GM12892 (cell line): ENCODE measurements at places on chromosomes 2 and 18.

GRCh38 chr2:129908721-129909373 is 70.6 kb upstream of the RAB6C start:
- DNase-seq, result no peak

DNA sequence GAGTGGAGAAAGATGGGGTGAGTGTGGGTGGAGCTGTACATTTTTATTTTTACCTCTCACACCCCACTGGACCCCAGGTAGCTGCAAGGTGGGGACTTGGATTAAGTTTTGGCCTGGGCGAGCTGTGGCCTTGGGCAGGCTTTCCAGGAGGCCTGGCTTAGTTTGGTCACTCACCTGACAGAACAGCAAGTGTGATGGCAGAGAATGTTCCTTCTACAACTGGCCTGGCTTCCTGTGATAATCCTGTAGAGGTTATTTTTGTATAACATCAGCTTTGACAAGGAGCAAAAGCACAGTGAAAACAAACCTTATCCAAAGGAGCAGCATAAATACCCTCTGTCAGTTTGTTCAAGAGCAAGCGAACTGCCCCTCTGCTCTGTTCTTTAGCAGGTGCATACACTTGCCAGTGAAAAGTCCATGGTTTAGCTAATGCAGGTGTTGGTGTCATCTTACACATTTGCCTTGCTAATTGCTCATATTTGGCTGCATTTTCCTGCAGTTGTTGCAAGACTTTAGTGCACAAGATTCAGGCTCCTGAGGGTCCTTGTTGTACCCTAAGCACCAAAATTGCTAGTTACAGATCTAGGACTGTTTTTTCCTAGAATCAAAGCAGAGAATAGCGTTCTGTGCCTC is 6.3 kb downstream of the THNSL2 start:
- DNase-seq, result no peak

DNA sequence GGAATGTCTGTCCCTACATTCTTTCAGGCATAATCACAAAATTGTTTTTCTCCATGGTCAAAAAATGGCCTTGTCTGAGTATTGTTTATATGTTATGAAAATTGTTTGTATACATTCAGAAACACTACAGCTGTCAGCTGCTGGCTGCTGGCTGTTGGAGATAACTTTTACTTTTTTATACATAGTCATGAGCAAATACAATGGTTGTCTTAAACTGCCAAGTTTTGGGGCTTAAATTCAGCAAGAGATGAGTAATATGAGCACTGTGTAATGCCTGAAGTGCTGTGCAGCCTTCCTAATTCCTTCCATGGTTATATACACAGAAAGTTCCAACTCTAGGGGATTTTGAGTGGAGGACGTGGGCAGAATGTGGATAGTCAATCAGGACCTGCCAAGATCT is 168.9 kb upstream of the RMP24 start:
- DNase-seq, result no peak

DNA sequence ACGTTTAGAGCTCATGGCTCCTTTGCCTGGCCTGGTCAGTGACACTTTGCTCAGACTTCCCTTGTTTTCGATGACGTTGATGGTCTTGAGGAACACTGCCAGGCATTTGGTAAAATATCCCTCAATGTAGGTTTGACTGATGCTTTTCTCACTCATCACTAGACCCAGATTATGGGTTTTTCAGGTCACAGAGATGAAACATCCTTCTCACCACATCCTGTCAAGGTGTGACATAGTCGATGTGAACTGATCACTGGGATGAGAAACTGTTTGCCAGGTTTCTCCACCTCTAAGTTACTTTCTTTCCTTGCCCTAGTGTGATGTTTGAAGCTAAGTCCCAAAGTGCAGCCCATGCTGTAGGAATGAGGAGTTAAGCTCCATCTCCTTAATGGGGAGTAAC is 81.5 kb downstream of the AFF3 start:
- DNase-seq, result no peak

DNA sequence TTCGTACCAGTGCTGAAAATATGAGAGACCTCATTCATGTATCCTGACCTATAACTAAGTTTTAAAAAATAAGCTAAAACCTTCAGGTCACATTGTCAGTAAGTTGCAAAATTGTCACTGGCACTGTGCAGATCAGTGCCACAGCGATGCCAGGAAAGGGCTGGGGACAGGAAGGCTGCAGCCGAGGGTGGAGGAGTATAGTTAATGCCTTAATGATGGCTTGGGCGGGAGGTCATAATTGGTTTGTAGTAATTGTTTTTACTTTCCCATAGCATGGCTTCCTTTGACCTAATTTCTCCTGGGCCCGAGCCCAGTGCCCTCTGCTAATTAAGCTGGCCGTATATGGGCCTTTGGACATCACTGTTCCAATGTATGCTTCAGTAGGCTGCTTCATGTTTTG is 47.2 kb upstream of the RAB12 start:
- no peak for DNase-seq

GRCh38 chr2:84940831-84941412 is 30.0 kb upstream of the KCMF1 start:
- no peak for DNase-seq

- DNase-seq, result no peak
Measured at GRCh38 chr18:13500227-13500865, 226.0 kb downstream of the FAM210A start.

DNA sequence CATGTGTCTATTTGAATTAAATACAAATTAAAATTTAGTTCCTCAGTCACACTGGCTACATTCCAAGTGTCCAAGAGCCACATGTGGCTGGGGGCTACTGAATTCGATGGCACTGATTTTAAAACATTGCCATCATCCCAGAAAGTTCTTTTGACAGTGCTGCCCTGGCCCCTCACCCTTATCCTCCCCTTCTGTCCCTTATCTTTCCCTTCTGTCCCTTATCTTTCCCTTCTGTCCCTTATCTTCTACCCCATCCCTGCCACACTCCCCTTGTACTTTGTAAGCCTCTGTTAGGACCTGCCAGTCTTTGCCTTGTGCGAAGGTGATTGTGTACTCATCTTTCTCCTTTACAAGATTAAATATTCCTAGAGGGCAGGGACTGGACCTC is 85.2 kb downstream of the DNMT3A start:
- DNase-seq, result no peak
